ENCODE measurements at places on chromosomes 12 and 14.

GRCh38 chr14:69490219-69490918 is 5.8 kb downstream of the PLEKHD1 start:
- DNase-seq, result no peak

- DNase-seq, result no peak
Observed at GRCh38 chr12:85805654-85806053, 30.6 kb downstream of the RASSF9 start.

DNA sequence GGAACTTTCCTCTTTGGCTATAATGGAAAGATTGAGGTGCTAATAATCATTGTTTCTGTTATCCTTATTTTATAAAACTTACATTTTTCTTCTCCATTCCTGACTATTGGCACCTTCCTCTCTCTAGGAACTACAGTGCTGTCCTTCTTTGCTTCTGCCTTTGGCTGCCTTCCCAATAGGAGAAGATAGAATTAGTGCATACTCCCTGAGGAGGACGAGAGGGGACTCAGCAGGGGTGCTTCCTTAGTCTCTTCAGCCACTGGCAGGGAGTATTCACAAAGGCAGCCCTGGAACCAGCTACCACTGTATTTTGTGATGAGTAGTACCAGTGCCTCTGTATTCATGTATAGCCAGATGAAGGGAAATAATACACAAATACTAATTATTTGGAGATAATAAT is 208.5 kb downstream of the FOXG1 start:
- DNase-seq, result no peak

DNA sequence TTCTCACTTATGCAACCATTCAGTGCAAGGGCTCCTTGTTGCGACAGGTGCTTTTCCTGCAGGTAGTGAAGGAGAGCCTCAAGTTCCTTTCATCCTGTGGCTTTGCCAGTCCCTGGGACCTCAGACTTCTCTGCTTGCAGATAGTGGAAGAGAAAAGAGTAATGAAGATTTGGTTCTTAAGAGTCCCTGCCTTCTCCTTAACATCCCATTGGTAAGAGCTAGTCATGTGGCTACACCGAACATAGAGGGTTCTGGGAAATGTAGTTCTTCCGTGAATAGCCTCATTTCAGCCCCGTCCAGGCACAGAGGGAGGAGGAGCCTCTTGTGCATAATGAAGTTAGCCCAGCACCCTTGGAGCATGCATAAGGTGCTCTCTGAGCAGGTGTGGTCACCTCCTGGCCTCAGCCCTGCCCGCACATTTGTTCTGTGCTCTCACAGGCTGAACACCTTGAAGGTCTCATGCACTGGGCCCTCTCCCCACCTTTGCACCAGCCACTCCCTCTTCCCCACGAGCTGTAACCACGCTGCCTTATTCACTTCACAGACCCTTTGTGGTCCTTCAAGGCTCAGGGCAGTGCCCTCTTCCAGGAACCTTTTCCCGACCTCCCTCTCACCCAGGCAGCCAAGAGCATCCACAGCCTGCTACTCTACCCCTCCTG is 134.0 kb downstream of the BCL11B start:
- peak; percentile 18 for DNase-seq

DNA sequence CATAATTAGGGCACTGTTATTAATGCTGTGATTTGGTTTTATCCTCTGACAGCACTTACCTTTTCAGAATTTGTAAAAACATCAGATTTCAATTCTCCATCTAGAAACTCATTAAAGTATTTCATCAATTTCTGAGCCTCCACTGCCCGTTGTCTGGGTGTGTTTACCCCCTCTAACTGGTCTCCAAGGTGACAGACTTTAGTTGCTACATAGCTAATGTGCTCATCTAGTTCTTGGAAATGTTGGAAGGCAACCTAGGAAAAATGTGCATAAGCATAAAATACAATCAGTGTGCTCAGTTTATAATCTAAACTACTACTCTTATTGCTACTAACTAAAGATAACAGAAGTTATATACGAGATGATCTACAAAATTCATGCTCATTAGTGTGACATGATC is 24.6 kb downstream of the EXOC5 start:
- DNase-seq, result no peak

DNA sequence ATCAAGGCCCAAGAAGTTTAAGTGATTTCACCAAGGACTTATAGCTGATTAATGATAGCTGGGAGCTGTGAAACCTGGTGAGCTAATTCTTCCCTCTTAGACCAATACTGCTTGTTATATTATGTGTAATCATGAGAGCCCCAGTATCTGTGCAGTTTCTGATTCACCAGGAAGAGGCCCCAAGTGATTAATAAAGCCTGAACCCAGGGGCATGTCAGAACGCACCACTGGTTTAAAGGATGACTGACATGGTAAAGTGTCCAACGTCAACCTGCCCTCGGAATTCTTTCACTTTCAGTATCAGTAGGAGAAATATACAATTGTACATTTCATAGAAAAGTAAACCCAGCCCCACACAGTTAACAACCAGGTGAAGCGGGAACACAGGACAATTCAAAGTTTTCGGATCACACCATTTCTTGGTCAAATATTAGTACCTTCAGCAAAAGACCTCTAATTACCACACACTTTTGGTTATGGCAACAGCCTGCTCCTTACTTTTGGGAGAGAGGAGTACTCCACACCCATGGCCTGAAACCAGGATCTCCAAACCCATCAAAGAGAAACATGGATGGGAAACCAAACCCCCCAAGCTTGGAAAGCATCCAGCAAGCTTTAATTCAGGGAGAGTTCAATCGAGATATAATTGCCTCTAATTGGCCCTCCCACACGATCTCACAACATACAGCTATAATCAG is 28.5 kb downstream of the TMCC3 start:
- no peak for DNase-seq

GRCh38 chr12:16524378-16524777 is 81.6 kb downstream of the LMO3 start:
- DNase-seq, result no peak

DNA sequence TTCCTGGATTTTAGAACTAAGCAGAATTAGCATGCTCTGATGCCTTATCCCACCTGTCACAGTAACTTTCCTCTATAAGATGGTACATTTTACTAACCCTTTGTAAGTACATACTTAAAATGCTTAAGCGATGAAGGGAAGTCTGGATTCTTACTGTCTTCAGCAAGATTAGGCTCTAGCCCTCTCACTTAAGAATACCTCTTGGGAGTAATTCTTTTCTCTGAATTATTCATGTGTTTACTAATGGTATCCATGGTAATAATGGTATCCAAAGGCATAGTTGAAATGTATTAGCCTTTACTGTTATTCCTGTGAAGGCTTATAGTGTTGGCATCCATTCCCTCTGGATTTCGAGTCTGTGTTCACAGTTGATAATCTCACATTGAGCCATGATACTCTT is 176.9 kb downstream of the MON2 start:
- no peak for DNase-seq

DNA sequence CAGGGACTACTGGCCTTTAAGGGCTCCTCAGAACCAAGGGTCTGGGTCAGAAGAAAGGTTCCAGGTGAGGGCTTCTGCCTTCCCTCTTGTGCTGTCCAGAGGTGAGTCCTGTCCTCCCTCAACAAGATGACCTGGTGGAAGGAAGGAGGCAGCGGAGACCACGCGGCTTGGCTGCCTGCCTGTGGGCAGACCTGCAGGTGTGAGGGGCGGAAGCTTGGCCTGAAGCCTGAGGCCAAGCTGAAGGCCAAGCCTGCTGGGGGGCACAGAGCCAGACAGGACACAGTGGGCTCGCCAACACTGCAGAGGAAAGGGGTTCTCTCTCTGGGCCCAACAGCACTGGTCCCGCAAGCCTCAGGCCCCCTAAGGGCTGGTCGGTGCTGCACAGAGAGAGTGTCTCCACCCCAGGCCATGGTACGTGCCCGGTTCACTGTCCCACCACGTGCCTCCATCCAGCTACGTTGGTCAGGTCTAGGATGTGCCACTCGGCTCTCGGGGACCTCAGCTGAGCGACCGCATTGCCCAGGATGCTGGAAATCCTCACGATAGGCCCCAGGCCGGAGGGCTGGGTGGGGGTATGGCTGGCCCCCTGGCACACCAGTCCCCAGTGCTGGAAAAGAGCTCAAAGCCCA is 170.0 kb upstream of the PRMT8 start:
- DNase-seq, result no peak

DNA sequence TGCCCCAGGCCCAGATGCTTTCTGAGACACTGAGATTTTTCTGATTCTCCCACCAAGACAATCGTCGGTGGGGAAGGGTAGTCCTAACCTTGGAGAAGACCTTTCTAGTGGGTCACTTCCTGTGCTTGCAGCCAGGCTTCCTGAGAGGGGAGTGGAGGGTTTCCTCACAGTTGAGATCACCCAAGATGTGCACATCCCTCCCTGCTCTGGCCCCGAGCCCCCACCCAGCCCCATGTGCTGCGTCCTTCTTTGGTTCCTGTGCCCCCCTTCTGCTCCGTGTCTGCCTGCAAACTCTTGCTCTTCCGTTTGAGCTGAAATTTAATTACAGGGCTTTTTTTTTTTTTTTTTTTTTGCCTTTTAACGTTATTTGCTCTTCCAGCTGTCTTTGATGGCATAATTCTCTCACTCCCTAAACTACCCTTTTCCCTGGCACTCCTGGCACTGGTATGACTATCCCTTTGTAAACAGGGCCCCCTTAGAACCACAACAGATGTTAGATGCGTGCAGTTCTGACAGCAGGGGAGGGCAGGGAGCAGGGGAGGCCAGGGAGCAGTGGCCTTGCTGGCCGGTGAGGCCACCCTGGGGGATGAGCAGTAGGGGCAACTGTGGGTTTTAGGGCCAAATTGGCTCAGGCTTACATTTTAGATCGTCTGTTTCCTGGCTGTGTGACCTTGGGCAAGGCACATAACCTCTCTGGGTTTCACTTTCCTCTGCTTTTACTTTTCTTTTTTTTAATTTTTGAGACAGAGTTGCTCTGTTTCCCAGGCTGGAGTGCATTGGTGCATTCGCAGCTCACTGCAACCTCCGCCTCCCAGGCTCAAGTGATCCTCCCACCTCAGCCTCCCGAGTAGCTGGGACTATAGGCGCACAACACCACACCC is 144.5 kb downstream of the PHETA1 start:
- DNase-seq, result no peak

DNA sequence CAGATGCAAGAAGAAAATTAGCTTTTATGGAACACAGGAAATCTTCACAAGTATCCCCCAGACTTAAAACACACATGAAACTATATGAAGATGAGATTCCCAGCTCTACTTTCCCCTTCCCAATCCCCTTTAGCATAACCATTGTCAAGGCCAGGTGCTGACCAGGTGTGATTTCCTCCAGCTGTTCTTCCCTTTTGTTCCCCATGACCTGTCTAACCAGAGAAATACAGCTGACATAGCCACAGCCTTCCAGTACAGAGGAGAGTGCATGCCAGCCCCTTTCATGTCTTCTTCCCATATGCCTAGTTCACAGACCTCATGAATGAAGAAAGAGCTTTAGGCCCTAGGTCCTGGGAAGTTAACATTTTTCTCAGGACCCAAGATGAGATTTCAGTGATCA is 43.5 kb upstream of the FKBP4 start:
- no peak for DNase-seq

- no peak for DNase-seq
Observed at GRCh38 chr12:49489720-49490119, 49.1 kb upstream of the KCNH3 start.

- DNase-seq, result no peak
Observed at GRCh38 chr12:2686280-2686646, 108.5 kb upstream of the FKBP4 start.

DNA sequence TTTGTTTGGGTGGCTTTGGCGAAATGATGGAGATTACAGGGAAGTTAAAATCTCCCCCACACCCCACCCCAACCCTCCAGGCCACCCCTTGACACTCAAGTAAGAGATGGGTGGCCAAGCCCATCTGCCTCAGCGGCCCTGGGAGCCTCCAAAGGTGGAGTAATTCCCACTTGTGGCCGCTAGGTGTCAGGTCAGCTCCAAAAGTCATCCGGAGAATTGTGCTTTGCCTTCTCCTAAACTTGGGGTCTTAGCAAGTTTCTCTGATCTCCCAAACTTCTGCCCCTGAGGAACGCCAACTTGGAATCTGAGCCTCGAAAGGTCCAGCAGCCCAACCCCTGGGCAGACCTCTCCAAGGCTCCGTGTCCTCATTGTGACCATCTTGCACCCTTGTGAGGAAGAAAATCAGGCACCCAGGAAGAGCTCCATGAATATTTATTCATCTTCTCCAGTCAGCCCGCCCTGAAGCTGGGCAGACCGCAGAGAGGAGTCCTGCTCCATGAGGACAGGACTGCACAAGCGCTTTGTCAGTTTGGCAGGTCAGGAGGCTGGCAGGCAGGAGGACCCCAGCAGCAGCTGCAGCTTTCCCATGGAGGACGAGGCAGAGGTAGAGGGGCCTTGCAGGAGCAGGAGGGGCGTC is 46.7 kb downstream of the LRRC74A start:
- peak; percentile 56 for DNase-seq

GRCh38 chr14:99924379-99924778 is 131.2 kb downstream of the EML1 start:
- DNase-seq, result no peak

- no peak for DNase-seq
Observed at GRCh38 chr12:27246774-27247173, 2.7 kb downstream of the STK38L start.

- no peak for DNase-seq
Observed at GRCh38 chr14:75514673-75515628, 7.3 kb upstream of the BATF start.

Data from A549 (cell line).